ENCODE measurements at places on chromosomes 1 and 21.

GRCh38 chr1:151309811-151310323 lies 17.3 kb downstream of the PI4KB start:
- DNase-seq: no peak

DNA sequence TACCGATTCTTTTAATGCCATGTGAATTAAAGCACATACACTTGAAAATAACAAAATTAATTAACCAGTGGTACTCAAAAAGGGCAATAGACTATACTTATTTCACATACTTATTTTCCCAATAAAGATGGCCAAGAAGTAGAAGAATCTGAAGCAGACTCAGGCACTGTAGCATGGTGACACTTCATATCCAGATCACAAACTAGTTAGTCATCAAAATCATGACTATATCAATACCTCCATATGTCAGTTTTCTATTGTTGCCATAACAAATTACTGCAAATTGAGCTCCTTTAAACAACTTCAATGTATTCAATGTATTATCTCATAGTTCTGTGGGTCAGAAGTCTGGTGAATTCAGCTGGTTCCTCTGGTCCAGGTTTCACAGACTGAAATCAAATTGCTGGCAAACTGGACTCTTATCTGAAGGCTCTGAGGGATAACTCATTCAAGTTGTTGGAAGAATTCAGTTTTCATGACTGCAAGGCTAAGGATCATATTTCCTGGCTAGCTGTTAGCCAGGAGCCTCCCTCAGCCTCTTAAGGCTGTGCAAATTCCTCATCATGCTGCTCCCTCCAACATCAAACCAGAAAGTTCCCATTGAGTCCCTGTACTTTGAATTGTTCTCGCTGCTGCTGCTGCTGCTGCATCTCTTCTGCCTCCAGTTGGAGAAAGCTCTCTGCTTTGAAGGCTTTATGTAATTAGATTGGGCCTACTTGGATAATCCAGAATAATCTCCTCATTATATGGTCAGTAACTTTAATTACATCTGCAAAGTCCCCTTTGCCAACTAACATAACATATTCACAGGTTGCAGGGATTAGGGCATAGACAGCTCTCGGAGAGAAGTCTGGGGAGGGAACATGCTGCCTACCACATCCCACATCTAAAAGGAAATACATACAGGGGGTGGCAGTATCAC lies 91.5 kb downstream of the MRPL39 start:
- DNase-seq: no peak

GRCh38 chr1:207500306-207500705 lies 4.3 kb downstream of the CR1 start:
- DNase-seq: no peak

- DNase-seq: no peak
Observed at GRCh38 chr21:21373969-21374368, 375.8 kb downstream of the NCAM2 start.

DNA sequence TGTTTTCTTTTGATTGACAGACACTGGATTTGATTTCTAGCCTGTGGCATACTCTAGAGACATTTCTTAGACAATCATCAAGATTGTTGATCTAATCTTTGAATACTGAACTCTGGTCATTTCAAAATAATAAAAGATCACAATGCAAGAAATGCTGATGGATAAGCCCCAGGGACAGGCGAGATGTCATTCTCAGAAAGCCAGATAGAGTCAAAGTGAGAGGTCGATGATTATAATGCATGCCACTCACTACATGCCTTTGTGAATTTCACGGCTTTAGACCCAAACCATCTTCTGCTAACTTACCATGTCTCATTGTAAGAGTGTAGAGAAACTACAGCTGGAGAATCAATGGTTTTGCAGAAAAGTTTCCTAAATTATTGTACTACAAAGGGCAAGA lies 257.1 kb downstream of the DYRK1A start:
- no peak for DNase-seq

DNA sequence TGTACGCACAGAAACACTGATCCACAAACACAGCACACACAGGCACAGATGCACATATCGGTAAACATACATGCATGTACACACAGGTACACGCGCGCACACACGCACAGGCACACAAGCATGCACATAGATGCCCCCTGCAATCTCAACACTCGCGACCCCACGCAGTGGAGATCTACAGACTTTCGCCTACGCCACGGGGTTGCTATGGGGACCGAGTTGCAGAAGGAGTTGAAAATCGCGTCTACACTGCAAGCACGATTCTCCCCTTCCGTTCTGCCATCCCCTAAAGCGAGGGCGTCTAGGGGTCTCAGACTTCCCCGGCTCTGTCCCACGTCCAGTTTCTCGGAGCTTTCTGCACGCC lies 826 bp downstream of the TRIM17 start:
- no peak for DNase-seq

DNA sequence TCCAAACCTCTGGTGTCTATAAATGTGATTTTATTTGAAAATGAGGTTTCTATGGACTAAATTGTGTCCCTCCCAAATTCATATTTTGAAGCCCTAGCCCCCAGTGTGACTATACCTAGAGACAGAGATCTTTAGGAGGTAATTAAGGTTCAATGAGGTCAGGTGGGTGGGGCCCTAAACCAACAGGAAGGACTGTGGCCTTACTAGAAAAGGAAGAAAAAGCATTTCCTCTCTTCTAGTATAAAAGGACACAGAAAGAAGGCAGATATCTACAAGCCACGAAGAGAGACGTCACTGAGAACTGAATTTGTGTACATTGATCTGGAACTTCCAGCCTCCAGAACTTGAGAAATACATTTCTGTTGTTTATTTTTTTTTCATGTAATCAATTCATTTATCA lies 123.1 kb upstream of the RUNX1 start:
- no peak for DNase-seq

DNA sequence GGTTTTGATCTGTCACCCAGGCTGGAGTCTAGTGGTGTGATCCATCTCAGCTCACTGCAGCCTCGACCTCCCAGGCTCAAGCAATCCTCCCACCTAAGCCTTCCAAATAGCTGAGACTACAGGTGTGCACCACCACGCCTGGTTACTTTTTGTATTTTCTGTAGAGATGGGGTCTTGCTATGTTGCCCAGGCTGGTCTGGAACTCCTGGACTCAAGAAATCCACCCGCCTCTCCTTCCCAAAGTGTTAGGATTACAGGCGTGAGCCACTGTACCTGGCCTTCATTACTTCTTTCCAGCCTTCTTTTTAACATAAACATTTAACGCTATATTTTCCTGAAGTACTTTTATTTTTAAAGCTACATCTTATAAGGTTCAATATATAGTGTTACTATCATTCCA lies 18.4 kb upstream of the HMGCL start:
- DNase-seq: no peak

Measured in NCI-H1436 treated with DMSO at 0.1 percent for 48 hours (cell line).